ACHN (cell line): ENCODE measurements at places on chromosomes 1 and 21.

DNA sequence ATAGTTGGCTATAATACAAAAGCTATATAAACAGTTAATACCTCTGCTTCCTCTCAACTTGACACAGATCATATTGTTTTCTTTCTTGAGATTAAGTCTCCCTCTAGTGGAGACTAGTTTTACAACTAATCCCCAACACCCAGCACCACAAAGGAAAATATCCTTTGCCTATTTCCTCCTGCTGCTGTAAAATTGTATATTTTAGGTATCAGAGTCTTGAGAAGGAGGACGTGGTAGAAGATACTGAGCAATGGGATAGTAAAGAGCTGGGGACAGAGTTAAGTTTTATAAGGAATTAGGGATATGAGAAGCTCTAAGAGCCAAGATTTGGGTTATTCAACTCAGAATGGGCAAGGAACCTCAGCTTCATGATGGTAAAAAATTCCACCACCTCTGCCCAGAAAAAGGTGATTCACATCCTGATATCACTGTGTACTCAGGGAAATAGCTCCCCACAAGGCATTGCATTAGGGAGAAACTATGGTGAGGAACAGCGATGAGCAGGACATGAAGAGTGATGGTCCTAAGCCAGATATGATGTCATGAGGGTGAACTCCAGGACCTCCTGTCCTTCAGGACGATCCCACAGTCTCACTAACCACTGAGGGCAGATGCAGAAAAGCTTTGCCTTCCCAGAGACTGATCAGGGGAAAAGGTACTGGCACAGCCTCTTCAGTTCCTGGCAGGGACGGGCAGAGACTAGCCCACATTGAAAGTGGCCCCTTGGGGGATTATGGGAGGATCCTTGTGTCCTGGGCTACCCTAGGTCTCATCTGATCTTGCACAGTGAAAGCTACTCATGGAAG lies 14.7 kb upstream of the CFAP126 start:
- peak; percentile 79 for DNase-seq

DNA sequence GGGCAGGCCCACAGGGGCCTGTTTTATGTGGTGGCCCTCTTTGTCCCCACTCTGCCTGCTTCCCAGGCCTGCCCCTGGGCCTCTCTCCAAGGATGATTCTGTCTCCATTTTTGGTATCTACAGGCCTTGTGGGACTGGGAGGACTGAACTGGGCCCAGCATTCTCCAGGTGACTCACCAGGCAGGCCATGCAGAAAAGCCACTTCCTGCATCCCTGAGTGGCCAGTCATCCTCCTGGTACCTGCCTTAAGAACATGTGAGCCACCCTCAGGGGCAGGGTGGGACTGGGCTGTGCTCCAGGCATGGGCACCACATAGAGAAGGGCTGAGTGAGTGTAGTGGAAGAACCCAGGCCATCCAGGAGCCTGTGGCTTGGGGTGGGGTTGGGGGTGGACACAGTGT lies 20.0 kb upstream of the BCAR3 start:
- peak; percentile 98 for DNase-seq

DNA sequence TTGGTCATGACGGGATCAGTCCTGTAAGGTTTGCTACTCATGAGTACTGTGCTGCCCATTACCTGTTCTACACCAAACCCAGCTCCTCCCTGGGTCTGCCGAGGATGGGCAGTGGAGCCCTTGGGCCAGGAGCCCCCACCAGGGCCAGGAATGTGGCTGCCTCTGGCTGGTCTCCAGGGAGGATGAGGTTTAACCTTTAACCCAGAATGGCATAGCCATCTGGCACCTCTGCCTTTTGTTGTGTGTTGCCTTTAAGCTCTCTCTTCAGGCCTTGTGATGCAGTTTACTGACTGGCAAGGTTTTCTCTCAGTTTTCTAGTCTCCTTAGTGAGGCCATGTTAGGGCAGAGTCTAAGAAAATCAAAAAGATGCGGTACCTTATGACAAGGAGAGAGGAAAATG lies 38.6 kb downstream of the SIPA1L2 start:
- DNase-seq, result no peak

DNA sequence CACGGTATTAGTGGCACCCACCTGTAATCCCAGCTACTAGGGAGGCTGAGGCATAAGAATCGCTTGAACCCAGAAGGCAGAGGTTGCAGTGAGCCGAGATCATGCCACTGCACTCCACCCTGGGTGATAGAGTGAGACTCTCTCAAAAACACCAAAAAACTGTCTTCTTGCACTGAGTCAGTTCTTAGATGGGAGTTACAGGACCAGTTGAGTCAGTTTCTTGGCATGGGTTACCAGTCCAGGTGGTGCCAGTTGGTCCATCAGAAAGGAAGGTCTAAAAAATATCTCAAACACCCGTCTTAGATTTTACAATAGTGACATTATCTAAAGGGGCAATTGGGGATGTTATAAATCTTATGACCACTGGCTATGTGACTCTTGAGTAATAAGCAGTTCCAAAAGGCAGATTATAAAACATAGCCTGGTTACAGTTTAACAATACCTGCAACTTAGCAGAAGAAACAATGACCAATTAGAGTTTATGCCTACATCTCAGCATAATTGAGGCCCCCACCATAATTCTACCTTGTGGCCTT lies 206.9 kb upstream of the FGGY start:
- DNase-seq, result no peak

- peak; percentile 10 for DNase-seq
Observed at GRCh38 chr1:29259802-29260441, 23.6 kb downstream of the PTPRU start.

GRCh38 chr1:153790966-153791647 lies 15.9 kb downstream of the SLC27A3 start:
- peak; percentile 18 for DNase-seq

DNA sequence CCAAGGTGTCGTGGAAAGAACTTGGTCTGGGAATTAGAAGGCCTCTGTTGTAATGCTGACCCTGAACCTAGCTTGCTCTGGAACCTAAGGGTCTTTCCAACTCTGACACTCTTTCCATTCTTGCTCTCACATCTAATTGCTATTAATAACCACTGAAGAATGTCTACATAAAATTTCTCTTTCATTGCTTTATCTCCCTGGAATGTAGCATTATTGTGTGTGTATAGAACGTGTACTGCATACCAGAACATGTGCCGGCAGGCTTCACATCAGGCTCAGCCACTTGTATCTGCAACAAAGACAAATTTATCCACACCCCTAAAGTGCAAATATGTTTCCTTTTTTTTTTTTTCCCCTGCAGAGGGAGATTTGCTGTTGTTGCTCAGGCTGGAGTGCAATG lies 13.9 kb upstream of the LAX1 start:
- DNase-seq, result no peak

DNA sequence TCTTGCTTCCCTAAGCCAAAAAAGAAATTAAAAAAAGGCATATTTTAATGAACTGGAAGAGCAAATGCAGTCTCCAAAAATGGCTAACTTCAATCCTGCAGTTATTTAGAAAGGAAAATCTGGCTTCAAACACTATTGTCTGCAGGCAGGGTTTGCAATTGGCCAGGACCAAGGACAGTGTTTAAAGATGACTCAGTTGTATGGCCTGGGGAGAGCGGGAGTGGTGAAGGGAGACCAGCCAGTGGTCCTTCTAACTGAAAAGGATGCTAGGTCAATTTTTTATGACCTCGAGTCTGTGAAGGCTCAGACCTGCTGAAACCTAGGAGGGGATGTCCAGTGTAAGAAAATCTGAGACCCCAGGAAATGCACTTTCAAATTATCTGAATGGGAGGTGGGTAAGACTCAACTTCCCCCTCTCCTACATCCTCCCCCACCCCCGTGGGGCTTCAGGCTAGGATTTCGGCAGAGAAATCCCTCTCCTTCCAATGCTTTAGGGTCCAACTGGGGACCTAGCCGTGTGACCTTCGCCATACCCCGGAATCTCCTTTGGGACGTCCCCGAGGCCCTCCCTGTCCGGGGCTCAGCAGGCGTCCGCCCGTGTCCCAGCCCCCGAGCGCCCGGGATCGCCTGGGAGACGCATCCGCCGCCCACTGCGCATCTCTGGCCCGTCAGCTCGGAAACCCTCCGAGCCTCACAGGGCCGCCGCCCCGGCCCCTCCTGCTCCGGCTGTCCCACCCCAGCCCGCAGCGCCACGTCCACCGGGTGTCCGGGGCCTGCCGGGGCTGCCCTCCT lies 602 bp upstream of the RIMKLA start:
- DNase-seq, result peak; percentile 48

DNA sequence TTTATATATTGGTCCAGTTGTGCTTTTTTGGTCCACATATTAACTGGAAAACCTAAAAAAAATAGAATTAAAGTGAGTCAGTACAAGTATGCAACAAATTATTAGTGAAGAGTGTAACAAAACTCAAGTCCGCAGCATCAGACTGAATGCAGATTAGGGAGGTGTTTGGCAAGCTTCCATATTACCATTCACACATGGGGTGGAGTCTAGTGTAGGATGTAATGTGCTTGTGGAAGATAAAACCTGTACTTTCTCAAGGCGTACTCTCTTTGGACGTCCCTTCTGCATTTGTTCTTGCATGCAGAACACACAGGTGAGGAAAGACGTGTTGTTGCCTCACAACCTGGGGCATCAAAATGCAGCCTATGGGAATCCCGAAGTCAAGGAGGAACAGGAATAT lies 668.7 kb downstream of the MRPL39 start:
- DNase-seq, result no peak

DNA sequence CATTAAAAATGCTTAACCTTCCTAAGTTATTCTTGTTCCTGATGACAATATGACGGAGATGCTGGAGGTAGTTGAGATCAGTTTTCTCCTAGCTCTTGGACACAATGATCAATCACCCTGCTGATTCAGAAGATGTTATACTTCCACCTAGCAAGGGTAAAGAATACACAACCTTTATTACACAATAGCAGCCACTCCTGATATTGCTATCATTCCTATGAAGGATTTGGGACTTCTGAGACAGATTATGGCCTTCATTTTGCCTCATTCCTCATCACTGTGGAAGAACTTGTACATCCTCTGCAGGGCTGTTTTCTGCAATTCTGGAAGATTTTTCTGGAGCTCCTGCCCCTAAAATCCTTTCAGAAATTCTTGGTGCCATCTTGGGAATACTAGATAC lies 47.8 kb downstream of the GIPC2 start:
- no peak for DNase-seq

GRCh38 chr1:21436488-21437340 lies 3.2 kb upstream of the NBPF3 start:
- DNase-seq, result no peak

- DNase-seq, result no peak
Observed at GRCh38 chr1:40704817-40705733, 13.6 kb downstream of the NFYC start.

DNA sequence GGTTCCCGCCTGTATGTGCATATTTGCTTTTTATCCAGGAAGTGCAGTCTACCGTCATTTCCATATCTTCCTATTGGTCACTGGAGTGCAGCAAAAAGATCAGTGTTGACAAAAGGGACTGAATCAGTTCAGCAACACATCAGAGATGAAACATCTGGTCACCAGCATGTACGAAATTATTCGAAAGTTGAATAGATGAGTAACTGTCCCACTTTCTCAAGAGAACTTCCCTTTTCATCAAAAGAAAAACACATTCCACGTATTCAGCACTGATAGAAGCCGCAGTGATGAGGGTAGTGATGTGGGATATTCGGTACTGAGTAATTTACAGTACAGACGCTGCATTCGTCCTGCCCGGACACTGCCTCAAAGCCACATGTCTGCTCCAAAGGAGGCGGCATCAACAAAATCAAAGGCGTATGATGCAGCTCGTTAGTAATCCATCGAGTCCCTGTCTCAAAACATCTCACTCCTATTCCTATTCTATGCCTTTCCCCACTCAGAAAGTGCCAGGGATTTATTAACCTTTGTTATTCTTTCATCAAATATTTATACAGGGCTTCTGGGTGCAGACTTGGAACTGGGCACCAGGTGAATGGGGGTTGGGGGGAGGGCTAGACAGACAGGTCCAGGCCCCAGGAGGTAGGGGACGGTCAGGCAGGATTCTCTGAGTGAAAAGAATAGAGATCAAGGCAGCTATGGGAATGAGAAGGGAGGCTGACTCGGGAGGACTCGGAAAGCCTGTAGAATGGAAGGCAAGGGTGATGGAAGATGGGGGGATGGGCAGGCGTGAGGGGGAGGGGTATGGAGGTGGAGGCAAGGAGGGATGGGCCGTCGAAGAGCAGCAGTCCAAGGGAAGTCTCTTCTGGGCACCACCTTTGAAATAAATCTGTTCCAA lies 79.5 kb upstream of the SLC45A1 start:
- no peak for DNase-seq

DNA sequence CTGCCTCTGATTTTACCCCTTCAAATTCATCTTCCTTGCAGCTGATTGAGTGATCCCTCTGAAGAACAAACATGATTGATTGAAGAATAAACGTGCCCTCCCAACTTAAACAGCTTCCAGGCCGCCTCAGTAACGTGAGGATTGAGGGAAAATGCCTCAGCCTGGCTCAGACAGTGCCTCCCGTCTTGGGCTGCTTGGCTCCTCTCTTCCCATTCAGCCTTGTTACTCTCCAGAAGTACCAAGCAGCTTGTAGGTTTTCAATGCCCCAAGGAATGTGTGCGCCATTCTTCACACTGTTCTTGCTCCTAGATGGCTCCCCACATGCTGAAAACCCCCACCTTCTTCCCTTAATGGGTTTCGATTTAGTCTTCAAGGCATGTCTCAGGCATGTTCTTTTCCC lies 51.8 kb downstream of the ST6GALNAC5 start:
- DNase-seq, result no peak

GRCh38 chr1:226654046-226654667 lies 84.9 kb downstream of the ITPKB start:
- DNase-seq, result no peak

DNA sequence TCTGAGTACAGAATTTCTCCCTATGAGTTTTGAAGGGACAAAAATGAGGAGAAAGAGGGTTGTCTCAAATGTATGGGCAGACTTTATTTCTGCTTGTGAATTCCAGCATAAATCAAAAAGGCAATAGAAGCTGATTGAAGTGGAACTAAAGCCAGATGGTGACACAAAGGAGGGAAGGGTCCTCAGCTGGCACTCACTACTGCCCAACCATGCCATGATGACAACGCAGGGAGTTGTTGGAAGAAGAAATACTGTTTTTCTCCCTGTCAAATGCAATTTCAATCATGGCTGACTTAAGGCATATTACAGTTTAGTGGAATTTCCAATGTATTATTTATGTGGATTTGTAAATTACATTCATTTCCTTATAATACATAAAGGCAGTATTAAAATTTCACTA lies 805.8 kb downstream of the ADGRL2 start:
- no peak for DNase-seq

- peak; percentile 17 for DNase-seq
Observed at GRCh38 chr1:202586018-202586821, 124.0 kb downstream of the SYT2 start.

DNA sequence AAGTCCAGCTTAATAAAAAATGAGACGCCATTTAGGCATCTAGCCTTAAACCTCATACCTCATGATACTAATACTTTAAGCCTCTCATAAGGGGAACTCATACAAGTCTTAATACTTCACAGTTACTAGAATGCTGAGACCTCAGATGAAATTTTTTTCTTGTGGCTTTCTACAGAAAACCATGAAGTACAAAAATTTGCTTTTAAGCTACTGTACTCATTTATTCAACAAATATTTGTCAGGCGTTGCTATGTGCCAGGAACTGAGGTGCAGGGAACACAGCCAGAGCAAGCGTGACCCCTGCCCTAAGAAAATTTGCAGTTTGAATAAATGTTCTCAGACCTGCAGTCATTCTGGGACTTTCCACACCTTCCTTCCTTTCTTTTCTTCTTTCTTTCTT lies 150.6 kb downstream of the MRPL39 start:
- no peak for DNase-seq
